ENCODE measurements at places on chromosomes 5 and 9.

GRCh38 chr9:77838986-77839385 lies 190.9 kb upstream of the GNA14 start:
- DNase-seq, result no peak

DNA sequence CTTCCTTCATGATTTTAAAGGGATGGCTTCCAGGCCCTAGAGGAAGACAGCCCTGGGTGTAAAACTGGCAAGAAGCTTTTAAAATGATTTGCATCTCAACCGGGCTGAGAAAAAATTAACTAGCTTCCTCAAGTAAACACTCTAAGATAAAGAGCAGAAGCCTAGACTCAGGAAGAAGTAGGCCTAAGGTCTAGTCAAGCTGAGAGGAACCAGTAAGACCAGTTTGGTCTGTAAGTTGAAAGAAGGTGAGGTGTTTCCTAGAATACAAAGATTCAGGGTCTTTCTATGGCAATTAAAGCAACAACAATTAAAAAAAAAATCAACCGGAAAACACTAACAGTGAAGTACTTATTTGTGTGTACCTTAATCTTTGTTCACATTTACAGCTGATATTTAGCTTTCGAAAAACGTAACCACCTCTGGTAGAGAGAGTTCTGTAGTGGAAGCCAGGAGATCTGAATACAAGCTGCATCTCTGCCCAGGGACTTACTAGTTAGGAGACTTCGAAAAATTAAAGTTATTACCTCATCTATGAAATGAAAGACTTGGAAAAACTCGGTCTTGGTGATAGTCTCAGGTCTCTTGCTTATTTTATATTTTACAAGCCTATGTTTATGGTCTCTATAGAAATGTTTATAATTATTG lies 75.7 kb downstream of the TUSC1 start:
- DNase-seq, result no peak

DNA sequence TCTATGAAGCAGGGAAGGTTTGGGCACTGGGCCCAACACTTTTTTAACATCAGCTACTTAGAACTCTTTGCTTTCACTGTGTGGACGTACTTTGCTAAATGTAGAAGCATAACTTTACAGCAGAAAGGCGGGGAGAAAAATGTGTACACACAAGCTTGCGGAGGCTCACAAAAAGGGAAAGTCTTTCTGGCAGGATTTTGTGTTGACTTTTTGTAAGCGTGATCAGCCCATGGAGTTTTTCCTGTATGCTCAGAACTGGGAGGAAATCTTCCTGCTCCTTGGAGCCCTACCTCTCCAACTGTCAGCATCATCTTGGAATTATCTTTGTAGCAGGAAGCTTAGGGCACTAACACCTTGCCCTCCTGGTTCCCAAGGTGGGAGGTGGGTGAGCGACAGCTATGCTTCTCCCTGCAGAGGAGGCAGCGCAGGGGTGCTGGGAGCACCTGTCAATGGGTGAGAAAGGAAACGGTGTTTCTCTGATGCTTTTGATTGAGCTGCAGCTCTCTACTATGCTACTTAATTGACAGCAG lies 321.9 kb downstream of the GADD45G start:
- no peak for DNase-seq

GRCh38 chr9:69170231-69170630 lies 3.8 kb upstream of the TJP2 start:
- DNase-seq, result no peak

DNA sequence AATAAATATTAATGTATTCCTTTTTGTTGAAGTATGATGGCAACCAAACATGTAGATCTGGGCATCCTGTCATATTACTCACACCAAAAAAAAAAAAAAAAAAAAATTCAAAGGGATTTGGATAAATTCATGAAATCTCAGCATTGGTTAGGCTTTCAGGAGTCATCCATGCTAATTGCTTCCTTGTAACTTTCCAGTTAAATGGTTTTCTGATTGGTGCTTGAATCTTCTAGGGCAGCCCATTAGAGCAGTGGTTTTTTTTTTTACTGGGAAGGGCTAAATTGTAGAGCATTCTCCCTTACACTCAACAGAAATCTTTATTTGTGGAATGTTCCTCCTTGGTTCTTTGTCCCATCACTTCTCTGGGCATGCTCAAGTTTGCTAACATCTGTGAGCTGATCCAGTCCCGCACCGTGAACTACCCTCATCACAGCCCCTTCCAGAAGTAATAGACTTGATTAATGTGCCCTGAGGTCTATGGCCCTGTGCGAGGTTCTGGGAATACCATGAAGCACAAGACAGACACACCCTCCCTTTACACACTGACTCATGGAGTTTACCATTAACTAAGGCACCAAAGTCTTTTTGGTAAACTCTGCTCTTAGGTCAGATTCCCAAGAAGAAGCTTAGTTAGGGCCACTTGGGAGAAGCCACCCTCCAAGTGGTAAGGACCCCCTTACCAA lies 56.0 kb downstream of the RGS3 start:
- no peak for DNase-seq

DNA sequence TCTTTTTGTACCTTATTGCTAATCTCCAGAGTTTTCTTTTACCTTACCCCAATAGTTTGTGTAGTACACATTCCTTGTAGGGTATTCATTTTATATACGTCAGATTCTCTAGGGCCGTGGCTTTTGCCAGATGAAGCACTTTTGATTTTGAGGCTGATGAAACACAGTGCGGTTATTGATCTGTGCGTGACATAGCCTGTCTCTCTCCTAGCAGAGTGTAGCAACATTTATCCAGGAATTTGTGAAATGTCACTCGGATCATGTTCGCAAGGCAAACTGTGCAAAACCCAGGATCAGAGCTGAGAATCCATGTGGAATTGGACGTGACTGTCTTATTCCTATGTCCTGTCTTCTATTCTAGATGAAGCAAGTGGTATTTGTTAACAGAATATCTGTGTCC lies 142.0 kb upstream of the SH3GL2 start:
- DNase-seq, result no peak

- DNase-seq, result no peak
Observed at GRCh38 chr5:83255268-83255667, 177.9 kb downstream of the XRCC4 start.

Measured in CD4-positive, alpha-beta T cell treated with Interleukin-17A for 1 hour (primary cell).